Effector memory CD8-positive, alpha-beta T cell (primary cell): ENCODE measurements at places on chromosomes 1 and 21.

DNA sequence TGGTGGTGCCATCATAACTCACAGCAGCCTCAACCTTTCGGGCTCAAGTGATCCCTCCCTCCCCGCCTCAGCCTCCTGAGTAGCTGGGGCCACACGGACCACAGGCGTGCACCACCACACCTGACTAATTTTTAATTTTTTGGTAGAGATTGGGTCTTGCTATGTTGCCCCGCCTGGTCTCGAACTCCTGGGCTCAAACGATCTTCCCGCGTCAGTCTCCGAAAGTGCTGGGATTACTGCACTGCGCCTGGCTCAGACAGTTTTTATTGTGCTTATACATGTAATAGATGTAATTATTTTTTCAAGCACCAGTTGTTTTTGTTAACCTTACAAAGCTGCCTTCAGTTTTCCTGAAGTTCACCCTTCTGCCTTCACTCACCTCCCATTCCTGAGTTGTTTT, 38.0 kb upstream of the HMGN1 start:
- no peak for DNase-seq
- H3K36me3 ChIP-seq, result peaks cover 32% of the 10 kb centered on the region
- H3K27ac ChIP-seq, result no peak overlapping the region
- H3K4me1 ChIP-seq, result peaks cover 27% of the 10 kb centered on the region
- peak overlapping the region; percentile 91 for H3K4me3 ChIP-seq

GRCh38 chr1:198254521-198254920, 97.7 kb downstream of the NEK7 start:
- H3K36me3 ChIP-seq, result no peaks in the 10 kb centered on the region
- peaks cover 54% of the 10 kb centered on the region for H3K4me1 ChIP-seq
- no peak for DNase-seq
- peak overlapping the region; percentile 91 for H3K27ac ChIP-seq

DNA sequence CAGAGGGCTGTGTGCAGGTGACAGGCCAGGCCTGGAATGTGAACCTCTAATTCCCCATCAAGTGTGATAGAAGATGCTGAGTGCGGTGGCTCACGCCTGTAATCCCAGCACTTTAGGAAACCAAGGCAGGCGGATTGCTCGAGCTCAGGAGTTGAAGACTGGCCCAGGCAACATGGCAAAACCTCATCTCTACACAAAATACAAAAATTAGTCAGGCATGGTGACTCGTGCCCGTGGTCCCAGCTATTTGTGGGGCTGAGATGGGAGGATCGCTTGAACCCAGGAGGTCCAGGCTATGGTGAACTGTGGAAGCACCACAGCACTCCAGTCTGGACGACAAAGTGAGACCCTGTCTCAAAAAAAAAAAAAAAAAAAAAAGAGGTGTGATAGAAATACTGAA, 40.1 kb upstream of the PUM1 start:
- H3K4me3 ChIP-seq, result no peak overlapping the region
- no peaks in the 10 kb centered on the region for H3K36me3 ChIP-seq
- no peak overlapping the region for H3K27ac ChIP-seq
- H3K4me1 ChIP-seq, result no peaks in the 10 kb centered on the region
- DNase-seq, result no peak

DNA sequence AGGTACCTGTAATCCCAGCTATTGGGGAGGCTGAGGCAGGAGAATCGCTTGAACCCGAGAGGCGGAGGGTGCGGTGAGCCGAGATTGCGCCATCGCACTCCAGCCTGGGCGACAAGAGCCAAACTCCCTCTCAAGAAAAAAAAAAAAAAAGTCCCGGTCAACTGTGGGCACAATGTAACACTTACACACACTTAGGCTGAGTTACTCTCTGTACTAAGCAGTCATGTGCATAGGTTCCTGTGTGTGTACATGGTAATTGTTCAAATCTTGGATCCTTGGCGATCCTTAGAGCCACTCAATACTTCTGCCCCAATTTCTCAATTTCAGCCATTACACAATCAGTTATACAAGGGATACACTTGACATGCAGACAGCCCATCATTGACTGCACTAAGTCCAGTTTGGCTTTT, 11.6 kb downstream of the SDCCAG8 start:
- no peak overlapping the region for H3K27ac ChIP-seq
- no peak for DNase-seq
- H3K4me3 ChIP-seq, result no peak overlapping the region
- no peaks in the 10 kb centered on the region for H3K27me3 ChIP-seq

DNA sequence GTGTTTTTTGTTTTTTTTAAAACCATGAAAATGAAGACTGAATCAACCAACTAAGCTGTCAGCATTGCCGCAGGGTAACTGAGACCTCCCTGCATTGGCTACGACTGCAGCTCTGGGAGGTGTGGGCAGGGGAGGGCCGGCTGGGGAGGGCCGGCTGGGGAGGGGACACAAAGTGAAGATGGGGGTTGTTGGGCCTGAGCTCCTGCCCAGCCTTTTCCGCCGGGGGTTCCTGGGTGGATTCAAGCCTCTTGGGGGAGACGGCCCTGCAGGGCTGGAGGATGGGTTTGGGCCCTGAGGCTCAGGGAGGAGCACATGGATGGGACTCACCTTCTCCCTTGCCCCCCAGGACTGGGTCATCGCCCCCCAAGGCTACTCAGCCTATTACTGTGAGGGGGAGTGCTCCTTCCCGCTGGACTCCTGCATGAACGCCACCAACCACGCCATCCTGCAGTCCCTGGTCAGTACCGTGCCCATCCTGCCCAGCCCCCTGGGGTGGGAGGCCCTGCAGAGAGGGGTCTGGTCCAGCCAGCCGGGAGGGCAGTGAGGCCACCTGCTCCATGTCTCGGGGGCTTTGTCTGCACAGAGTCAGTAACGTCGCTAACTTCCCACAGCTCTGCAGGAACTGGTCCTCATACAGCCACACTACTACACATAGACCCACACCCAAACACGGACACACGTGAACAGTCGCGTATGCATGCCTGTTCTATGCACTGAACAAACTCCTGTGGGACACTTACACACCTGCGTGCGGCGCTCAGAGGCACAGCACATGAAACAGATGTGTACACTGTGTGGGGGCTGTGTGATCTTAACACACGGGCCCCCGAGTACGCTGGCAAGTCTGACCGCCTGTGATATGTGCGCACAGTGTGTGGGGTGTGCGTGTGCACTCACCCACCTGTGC, 31.5 kb downstream of the BMP8A start:
- H3K4me1 ChIP-seq, result peaks cover 22% of the 10 kb centered on the region
- peaks cover 10% of the 10 kb centered on the region for H3K36me3 ChIP-seq
- H3K4me3 ChIP-seq, result no peak overlapping the region
- no peak for DNase-seq
